ENCODE measurements at places on chromosomes 6 and 20.

GRCh38 chr6:144840619-144841018 is 555.5 kb downstream of the UTRN start:
- DNase-seq, result no peak

- DNase-seq, result no peak
Measured at GRCh38 chr20:19993958-19994669, 23.0 kb upstream of the NAA20 start.

DNA sequence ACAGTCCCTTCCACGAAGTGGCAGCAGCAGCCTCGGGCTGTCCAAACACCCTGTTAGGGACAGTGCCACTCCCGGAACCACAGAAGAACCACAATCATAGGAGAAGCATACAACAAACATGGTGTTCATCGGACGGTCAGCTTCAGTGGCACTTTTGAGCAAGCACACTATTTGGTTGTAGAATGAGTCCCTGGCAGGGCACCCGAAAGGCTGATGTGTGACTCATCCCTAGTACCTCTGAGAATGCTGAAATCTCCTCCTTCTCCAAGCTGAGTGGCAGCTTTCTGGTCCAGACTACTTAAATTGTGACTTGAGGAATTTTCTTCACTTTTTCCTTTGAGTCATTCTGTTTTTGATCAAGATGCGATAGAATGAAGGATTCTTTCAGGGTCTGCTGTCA is 282.5 kb downstream of the ESR1 start:
- DNase-seq, result no peak

DNA sequence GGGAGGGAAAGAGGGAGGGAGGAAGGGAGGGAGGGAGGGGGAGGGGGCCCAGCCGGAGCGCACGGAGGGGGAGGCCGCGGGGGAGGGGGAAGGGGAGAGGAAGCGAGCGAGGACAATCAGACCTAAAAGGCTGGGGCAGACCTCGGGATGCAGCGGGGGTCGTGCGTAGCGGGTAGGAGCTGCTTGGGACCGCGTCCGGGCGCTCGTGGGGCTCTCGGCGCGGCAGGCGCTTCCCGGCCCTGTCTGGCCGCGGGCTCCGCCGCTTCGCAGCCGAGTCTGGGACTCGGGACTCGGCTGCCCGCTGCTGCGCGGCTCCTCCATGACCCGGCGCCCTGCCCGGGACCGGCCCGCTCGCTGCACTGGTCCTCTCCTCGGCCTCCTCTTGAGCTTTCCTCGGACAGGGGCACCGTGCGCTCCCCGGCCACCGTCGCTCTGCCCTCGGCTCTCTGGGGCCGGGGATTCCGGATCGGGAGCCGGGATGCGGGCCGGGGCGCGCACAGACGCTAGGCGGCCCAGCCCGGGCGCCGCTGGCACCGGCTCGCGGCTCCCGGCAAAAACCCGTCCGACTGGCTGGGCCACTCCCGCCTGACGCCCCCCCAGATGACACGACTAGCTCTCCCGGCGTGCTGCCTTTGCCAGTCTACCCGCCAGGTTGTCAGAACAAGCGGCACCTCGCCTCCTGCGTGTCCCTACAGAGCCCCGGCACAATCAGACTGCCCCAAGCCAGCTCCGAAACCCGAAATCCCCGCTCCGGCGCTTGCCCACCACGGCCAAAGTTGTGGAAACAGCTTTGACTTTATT is 2.2 kb downstream of the TFAP2A start:
- DNase-seq, result peak; percentile 88

DNA sequence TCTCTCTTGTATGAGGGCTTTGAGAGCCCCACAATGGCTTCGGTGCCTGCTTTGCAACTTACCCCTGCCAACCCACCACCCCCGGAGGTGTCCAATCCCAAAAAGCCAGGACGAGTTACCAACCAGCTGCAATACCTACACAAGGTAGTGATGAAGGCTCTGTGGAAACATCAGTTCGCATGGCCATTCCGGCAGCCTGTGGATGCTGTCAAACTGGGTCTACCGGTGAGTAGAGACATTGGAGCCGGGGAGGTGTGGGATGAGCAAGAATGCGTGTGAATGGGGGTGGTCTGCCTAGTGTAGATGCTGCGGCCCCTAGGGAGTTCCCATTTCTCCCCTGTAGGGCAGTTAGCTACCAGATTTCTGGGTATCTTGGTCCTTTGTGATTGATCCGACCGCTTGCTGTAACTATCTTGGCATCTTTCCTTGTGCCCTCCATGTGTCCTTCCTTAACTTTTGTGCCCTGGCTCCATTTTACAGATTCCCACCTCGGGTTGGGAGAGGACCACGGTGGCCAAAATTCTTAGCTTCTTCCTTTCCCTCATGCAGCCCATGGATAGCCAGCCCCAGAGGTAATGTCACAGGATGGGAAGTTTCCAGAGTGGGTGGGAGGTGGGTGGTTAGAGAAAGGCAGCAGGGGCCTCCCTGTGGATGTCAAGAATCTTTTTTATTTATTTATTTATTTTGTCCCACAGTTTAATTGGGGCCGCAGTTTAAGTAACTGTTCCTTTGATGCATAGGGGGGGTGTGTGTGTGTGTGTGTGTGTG is 6.3 kb downstream of the BRD2 start:
- no peak for DNase-seq

DNA sequence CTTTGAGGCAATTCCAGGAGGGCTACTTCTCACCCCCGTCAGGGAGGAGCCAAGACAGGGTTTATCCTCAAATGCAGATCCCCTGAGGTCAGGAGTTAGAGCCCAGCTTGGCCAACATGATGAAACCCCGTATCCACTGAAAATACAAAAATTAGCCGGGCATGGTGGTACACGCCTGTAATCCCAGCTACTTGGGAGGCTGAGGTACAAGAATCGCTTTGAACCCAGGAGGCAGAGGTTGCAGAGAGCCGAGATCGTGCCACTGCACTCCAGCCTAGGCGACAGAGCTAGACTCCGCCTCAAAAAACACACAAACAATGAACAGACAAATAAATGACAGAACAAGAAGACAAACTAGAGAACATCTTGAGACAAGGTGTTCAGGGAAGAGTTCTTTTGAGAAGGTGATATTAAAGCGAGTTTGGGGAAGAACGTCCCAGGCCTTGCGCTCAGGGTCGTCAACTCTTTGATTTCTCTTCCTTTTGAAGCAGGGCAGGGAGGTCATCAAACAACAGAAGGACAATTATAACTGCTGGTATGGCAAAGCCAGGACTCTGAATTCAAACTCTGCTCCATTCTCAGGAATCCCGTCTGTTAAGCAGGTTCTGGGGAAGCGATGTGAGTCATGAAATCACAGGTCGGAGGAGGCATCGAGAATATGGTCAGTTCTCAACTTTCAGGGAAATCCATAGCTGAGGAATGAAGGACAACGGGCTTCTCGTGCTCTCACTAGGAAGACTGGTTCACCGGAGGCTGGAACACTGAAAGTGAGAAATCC is 1.4 kb upstream of the RALY start:
- no peak for DNase-seq

GRCh38 chr20:219290-220115 is 7.6 kb upstream of the DEFB129 start:
- no peak for DNase-seq

DNA sequence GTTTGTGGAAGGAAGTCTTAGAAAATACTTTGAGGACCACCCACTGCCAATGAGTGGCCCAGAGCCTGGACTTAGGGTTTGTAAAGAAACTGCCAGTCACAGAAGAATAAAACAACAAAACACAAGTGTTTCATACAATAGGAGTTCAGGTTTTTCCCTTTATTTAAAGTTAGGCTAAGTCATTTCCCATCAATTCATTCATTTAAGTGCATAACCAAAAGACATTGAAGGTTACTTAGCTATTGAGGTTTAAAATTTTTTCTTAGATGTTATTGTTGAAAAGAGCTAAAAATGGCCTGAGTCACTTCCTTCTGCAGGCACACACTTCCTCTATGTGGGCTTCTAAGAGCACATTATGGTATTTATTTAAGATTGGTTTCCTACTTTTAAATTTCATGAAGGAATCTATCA is 54.2 kb downstream of the ARMC2 start:
- no peak for DNase-seq

DNA sequence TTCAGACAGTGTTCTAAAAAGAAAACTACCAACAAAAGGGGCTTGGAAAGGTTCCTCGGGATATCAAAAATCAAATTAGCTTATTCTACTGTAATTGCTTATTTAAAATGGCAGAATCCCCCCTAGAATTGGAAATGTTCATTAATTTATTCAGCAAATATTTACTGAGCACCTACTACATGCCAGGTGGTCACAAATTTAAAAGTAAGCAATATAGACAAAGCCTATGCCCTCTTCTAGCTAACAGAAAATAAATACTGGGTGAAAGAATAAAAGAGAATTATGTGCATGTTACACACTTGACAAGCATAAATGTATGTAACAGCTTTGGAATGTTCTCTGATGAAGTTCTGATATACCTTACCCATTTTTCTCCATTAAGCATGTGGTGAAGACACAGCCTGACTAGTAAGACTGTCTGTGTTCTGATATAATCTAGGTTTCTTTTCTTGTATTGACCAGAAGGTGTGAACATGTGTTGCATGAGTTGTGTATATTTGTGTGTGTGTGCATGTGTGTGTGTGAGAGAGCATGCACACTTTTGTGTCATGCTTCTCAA is 606.7 kb upstream of the CITED2 start:
- DNase-seq, result no peak

DNA sequence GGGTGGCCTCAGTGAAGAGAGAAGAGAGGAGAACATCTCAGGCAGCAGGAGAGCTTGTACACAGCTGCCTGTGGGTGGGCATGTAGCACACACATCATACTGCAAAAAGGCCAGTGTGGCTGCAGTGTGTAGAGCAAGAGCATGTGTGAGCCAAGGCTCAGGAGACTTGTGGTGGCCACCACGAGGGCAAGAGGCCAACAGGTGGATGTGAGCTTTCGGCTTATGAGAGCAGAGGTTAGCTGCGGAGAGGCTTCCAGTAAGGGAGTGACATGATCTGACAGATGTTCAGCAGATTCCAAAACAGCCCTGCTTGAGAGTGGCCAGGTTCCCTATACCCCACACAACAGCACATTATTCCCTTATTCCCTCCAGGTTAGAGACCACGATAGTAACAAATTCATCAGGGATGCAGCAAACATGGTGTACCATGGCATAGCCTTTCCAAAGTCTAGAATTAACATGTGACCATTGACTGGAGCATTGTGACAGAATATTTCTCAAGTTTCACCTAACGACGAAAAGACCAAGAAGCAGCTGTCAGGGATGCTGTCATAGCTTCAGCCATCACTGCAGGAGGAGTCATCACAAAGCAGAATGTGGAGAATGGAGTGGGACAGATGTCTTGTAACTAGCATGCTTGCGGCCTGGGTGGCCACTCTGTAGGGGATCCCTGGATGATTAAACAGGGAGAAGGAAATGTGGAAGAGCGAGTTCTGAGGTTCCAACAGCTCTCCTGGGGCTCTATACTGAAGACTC is 23.1 kb downstream of the HM13 start:
- no peak for DNase-seq

- no peak for DNase-seq
Measured at GRCh38 chr6:116050737-116051136, 10.0 kb downstream of the FRK start.

DNA sequence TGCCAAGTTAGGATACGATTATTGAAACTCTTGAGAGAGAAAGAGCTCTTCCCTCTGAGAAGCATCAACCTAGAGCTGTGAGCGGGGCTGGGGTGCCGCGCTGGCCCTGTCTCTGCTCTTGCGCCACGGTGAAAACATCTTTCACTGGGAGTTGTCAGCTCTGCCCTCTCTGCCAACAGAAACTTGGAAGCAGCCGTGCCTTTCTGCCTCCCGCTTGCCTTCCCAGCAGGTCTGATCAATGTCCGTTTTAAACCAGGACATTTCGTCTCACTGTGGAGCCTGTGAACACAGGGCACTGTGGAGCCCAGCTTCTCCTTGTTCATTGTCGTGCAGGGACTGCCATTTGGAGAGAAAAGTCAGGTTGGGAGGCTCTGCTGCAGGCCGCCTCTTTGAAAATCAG is 249.2 kb upstream of the PMEPA1 start:
- peak; percentile 55 for DNase-seq

- DNase-seq, result no peak
Measured at GRCh38 chr6:21587961-21588480, 5.5 kb upstream of the SOX4 start.

DNA sequence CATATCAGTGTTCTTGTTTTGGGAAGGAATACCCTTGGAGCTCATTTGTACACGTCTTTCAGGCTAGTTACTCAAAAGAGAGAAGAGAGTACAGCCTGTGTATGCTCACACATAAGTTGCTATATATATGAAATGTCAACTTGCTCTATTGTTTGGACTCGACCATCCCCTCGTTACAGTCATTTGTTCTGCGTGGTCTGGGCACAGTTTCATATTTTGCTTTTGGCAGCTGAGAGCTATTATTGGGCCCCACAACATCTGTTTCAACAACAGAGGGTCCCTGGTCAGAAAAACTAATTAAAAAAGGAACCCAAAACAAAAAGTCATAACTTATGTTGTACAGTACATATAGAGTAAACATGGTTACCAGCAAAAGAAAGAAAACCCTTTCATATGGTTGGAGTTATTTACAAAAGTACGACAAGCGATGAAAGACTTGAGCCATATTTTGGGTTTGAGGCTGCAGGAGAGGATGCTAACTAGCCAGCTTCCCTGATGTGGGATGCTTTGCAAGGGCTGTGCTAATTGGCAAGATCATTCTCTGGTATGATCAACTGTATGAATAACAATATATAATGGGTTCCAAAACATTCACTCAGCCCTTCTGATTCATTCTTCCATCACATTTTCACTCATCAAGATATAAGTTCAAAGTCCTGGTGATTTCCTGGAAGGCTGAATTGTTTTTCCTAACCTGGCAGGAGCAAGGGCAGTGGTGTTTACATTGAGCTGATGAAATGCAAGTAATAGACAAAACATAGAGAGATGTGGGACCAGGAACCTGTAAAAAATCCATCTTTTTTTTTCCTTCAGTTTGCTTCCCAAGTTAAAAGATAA is 137.9 kb downstream of the RPS12 start:
- DNase-seq, result no peak

GRCh38 chr6:44049163-44049988 is 77.9 kb downstream of the MRPL14 start:
- DNase-seq, result no peak

GRCh38 chr20:21339499-21339898 is 36.4 kb downstream of the XRN2 start:
- DNase-seq, result no peak

GRCh38 chr20:20710443-20711315 is 1.8 kb downstream of the RALGAPA2 start:
- no peak for DNase-seq

DNA sequence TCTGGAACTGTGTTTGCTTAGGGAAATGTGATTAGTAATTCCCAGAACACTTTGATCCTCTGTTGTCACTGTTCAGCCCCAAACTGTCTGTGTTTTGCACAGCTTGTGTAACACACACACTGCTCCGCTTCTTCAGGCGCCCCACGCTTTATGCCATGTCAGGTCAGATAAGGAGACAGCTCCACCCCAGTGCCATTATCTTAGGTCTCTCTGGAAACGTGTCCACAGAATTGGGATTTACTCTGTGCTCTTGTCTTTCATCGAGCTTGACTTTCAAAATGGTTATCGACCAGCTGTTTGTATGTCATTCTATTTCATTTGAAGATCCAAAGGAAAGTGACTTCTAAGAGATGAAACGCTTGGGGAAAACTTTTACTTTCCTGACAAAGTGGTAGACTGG is 106.4 kb upstream of the SSTR4 start:
- DNase-seq, result no peak

GRCh38 chr20:51318058-51318949 is 224.2 kb downstream of the NFATC2 start:
- DNase-seq, result no peak

All from chondrocyte (in vitro differentiated cells).